ENCODE measurements at places on chromosomes 6 and 20.
A peak's percentile ranks its signal among the peaks of the same experiment; 100 is the strongest.

DNA sequence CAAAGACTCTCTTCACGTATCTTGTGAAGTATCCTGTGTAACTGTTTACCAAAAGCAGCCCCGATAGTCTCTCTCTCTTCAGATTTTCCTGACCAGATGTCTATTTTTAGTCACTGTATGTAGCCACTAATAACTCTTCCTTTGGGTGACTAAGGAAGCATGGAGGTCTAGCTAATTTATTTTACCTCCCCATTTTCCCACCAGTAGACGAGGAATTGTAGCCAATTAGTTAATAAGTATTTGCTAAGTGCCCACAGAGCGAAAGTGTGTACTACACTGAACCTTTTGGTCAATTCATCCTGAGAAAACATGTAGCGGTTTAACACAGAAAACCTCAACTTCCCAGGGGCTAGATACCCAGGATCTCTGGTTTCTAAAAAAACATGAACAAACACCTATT is 180.6 kb downstream of the TBX18 start:
- DNase-seq, result no peak

- no peak for DNase-seq
These were observed 166.7 kb downstream of the TTLL2 start for GRCh38 chr6:167491438-167492099.

- DNase-seq, result no peak
These were observed 10.9 kb upstream of the RPS6KA2 start for GRCh38 chr6:166637812-166638572.

DNA sequence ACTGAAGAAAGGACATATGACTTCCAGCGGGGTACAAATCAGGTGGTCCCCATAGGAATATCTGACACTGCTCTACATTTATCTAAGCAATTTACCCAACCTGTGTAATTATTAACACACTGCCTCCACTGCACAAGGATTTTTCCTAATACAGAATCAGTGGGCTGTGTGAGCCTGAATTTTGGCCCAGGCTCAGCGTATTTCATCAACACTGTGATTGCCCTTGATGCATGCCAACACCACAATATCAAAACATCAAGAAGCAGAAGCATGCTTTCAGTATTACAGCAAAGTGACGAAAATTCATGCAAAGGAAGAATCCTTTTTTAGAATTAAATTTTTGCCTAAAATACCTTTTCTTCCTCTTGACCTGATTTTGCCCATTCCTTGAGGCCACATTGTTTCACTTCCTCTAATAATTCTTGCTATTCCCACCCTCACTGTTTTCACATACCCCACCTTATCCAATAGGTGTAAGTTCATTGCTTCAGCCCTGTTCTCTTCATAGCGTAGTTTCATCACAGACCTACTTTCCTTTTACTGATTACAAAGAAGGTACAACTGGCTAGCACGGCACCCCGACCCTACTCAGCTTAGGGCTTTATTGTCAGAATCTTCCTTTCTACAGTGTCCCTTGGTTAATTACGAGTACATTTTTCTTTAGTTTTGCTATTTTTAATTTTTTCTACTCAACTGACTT is 83.7 kb upstream of the PTCHD4 start:
- no peak for DNase-seq

DNA sequence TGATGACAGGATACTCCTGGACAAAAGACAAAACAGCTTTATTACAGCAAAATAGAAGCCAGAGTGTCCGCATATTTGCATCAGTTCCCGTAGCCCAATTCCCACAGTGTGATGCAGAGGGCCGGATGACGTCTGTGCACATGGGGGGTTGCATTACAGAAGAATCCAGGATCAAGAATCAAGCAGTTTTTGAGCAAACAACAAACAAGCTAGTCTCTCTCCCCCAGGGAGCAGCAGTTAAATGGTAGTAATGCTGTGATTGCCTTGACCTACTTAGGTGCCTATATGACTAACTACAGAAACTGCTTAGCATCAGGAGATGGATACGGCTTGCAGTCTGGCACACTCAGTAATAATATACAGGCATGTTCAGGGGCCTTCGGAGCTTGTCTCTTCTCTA is 3.2 kb upstream of the SDHAF4 start:
- no peak for DNase-seq

DNA sequence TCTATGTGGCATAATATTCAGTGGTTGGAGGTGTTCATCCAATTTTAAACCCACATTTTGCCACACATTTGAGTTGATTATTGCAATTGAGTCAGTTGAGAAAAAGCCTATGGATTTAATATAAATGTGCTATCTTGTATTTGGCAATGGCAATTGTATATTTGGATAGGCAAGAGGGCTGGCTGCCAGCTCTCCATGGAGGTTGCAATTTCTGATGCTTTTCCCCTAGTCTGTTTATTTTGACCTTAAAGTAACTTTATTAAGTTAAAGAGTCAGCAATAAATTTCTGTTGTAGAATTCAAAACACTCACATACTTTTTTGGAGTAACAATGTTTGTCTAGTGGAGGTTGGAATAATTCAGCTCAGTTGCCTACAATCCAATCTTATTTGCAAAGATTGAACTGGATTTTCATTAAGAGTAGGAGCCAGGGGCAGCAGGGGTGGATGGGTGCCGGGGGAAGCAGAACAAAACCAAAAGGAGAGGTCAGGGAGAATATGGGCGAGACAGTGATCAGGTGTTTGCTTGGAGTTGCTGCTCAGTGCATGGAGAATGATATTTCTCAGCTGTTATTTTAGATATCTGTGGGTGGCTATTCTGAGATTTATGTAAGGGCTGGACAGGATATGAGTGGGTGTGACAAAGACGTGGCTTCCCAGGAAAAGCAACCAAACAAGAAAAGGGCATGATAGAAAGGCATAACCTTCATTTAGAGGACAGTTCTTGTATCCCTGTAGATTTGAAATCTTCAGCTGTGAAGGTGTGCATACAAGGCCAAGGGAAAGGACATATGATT is 163.0 kb downstream of the HDGFL1 start:
- DNase-seq, result no peak

GRCh38 chr20:63882257-63883200 is 12.4 kb upstream of the DNAJC5 start:
- DNase-seq, result no peak

- peak; percentile 81 for DNase-seq
These were observed 296 bp downstream of the ADNP start for GRCh38 chr20:50930976-50931305.

- no peak for DNase-seq
These were observed 42.4 kb downstream of the TXLNB start for GRCh38 chr6:139249395-139249794.
